H4 (cell line): ENCODE measurements at places on chromosomes 4 and X.

DNA sequence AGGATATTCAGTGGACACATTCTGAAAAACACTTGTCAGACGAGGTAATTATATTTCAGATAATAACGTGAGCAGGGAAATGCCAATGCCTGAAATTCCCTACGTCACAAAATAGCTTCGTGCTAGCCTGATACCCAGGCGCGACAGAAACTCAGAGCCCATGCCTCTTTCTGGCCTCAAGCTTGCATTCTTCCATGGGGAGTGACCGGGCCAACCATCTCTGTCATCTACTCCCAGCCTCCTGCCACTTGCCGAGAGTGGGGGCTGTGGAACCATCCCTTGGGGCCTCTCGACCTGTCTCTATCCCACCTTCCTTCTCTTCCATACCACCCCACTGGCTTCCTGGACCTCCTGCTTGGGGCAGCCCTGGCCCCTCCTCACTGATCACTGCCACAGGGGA is 34.5 kb upstream of the CDKN2AIP start:
- no peak for DNase-seq

GRCh38 chr4:183554878-183555585 is 50.2 kb downstream of the ING2 start:
- no peak for DNase-seq

DNA sequence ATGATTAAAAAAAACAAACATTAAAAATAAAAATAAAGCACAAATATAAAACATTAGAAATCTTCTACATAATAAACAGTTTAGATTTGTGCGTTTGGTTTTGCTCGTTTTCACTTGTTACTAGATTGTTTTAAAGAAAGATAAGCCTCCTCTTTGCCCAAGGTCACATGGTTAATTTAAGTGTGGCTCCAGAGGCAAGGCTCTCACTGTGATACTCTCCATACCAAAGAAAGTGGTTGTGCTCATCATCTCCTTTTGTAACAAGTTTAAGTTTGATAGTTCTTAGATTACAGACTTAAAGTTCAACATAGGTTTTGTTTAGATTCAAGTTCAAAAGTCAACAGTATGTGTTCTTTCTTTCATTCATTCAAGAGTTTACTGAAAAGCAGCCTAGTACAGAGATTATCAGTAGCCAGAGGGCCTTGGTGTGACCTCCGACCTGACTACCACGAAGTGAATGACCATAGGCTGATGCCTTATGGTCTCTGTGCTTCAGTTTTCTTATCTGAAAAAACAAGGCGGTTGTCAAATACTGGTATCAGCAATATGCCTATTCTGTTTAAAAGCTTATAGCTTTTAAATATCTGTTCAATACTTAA is 133.2 kb downstream of the ZAR1 start:
- DNase-seq, result no peak

- no peak for DNase-seq
These were observed 12.6 kb downstream of the LRPAP1 start for GRCh38 chr4:3519468-3520264.

DNA sequence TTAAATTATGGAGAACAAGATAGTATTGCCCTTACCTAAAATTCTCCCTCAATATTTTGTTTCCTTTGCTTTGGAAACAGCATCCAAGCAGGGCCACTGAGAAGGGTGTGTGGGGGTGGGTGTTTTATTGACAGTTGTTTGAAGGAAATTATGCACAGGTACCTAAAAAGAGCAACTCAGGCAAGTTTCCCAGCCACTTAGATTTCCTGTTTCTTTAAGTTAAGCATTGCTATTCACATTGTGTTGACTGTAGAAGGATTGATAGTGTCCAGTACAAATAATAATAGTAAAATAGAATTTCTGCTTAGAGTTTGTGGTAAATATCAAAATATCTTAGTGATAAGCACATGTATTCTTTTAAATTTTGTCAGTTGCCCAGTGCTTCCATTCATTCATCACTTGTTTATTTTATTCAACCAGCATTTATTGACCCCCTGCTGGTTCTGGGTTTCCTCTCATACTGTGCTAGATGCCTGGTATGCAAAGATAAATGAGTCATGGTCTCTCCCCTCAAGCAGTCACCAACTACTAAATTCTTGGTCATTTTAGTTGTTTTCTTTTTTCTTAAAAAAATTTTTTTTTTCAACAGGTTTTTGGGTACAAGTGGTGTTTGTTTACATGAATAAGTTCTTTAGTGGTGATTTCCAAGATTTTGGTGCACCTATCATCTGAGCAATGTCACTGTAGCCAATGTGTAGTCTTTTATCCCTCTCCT is 50.0 kb downstream of the GALNT7 start:
- peak; percentile 88 for DNase-seq

- no peak for DNase-seq
These were observed 19.8 kb upstream of the GBA3 start for GRCh38 chr4:22672944-22673343.

GRCh38 chr4:76426272-76426671 is 5.3 kb upstream of the CCDC158 start:
- DNase-seq, result no peak

DNA sequence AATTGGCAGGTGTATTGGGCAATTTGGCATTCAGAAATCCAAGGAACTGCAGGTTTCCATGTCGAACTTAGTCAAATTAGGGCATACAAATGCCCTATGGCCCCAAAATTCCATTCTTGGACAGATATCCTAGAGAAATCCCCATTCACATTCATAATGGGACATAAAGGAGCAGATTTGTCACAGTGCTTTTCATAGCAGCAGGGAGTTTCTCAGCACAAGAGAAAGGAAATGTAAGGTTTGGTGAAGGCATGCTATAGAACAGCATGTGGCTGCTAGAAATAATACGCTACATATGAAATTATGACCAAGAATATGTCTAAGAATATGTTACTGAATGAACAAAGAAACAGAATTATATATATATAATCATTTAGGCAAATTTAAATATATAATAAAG is 437.5 kb upstream of the BOD1L1 start:
- DNase-seq, result no peak

DNA sequence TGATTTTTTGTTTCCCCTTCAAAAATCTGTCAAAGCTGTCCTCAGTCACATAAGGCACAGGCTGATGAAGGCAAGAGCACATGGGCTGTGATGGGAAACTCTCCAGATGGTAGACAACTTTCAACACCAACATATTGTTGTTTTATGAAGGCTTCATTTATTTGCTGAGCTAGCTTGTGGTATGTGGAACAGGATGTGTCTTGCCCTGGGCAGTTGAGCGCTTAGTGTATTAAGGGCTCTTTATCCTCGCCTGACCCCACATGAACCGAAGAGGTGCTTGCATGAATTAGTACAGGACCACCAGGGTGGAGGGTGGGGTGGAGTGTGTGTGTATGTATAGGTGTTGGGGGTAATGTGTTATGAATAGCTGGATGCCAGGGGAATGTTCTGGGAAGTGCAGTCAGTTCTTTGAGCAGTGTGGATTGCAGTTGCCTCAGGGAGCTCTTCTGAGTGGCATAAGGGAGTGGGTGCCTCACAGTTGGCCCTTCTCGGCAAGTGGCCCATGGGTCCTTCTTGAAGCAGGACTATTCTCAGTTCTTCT is 103.1 kb downstream of the PHEX start:
- peak; percentile 71 for DNase-seq

GRCh38 chrX:112839856-112840255 is 775 bp downstream of the AMOT start:
- DNase-seq, result no peak

DNA sequence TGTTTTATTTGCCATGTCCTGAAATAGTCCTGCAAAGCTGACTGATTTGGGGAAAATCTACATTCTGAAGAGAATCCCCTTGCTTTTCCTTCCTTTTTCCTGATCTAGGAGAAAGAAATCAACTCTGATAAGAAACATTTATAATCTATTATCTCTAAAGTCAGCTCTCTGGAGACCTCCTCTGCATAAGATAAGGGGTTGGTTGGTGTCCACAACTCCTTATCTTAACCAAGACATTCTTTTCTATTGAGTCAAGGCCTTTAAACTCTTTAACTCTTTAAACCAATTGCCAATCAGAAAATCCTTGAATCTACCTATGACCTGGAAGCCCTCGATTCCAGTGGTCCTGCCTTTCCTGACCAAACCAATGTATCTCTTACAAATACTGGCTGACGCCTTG is 373.6 kb upstream of the RASGEF1B start:
- no peak for DNase-seq

- DNase-seq, result no peak
These were observed 40.5 kb downstream of the TECRL start for GRCh38 chr4:64368741-64369140.

DNA sequence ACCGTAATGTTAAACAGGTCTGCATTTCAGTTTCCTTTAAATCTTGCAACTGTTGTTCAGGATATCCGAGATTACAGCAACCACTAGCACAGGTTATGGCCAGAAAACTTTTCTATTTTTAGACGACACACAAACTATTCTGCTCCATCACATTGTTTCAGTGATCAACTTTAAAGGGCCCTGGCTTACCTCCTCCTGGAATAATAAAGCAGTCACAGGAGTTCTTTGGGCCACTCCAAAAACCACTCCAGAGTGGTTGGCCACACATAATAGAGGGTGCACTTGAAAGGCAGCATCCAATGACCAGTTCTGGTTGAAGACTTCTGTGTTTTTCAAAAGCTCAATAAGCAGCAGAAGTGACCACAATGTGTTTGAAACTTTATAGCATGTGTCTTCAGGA is 118.9 kb downstream of the RAB28 start:
- DNase-seq, result no peak

DNA sequence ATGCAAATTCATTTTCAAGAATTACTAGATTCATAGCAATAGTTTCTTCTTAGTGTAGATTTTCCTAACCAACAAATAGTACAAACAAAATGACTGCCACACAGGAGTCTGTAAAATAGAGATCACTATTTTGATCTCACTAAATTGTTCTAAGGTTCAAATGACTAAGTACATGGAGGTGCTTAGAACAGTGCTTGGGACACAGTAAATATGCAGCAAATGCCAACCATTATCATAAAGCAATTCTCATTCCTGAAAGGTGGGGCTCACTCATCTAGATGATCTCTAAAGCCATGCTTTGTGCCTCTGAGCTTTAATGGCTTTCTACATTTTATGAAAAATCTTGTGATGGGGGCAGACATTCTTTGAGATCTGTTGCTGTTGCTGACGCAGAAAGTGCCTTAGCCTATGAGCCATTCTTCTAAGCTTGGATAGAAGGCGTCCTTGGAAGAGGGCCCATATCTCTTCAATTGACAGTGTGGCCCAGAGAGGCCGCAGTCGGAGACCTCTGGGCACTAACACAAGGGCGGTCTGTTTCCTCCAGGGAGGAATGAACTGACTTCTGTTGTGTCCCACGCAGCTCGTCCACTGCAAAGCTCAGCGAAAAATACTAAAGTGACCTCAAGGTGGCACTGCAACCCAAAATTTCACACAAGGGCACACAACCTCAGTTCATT is 23.5 kb downstream of the TLR10 start:
- DNase-seq, result peak; percentile 49

DNA sequence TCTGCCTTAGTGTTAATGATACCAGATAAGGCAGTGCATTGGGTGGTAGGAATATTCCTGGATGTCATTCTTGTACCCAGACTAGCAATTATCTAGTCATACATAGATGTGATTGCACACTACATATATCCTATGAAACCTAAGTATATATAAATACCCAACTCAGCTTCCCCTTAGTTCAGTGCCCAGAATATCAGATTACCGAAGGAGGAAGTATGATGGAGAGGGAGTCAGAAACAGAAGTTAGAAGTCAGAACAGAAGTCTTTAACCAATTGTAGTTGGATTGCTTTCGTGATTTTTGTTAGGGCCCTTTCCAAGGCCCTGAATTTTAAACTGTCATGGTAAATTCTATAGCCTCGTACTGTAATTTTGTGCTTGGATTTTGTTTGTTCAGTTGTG is 42.9 kb downstream of the MOB1B start:
- DNase-seq, result no peak

DNA sequence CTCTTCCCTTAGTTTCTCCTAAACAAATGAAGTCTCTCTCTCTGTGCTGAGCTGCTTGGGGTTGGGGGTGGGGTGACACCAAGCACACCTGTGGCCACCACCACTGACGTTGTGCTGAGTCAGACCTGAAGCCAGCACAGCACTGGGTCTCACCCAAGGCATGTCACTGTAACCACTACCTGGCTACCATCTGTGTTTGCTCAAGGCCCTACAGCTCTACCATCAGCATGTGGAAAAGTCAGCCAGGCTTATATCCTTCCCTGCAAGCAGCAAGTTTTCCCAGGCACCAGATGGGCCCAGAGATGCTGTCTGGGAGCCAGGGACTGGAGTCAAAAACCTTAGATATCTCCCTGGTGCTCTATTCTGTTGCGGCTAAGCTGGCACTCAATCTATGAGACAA is 6.9 kb downstream of the CXCL10 start:
- no peak for DNase-seq

DNA sequence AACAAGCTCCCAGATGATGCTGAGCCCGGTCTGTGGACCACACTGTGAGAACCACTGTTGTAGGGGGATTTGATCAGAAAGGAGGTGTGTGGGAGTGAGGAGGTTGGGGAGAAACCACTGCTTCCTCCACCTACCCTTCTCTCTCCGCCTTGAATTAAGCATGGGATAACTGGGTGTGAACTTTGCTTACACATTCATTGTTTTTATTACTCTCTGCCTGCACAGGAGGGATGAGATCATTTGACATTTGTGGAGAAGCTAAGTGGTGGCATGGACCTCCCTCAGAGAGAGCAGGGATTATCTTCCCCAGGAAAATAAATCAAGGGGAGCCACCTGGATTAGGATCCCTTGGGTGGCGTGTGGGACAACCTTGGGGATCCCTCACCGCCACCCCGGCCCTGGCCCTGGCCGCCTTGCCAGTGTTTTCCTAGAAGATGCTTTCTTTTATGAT is 212.1 kb upstream of the ATP6AP2 start:
- peak; percentile 8 for DNase-seq

DNA sequence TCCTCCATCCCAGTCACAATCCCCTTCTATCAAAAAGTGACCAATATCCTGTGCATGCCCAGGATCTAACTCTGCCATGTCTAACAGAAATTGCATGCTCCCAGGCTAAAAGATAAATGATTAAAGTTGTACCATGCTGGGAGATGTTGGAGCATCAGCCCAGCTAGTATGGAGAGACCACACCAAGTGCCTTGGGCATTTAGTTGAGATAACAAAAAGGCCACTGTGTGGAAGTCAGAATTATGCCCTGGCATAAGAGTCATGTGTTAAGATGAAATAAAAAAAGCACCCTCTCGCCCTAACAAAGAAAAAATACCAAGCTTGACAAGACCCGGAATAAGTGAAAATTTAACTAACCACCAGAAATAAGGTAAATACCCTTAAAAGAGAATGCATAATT is 155.9 kb upstream of the CENPE start:
- no peak for DNase-seq

DNA sequence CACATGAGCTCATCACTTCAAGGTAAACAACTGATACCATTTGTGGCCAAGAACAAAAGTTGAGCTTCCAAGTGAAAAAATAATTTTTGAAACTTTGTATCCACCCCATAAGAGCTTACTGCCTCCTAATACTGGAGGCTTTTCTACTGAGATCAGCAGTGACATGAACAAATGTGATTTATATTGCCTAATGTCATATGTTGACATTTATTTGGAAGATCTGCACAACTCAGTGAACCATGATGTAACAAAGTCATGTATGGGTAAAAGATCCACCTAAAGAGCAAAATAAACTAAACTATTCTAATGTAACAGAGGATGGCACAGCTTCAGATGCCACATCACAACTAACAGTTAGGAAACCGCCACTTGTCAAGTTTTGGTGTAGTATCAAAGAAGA is 65.8 kb downstream of the AFAP1 start:
- no peak for DNase-seq

GRCh38 chr4:123987408-123987807 is 590.8 kb downstream of the SPRY1 start:
- DNase-seq, result no peak
